ENCODE measurements at places on chromosomes 1 and 21.

DNA sequence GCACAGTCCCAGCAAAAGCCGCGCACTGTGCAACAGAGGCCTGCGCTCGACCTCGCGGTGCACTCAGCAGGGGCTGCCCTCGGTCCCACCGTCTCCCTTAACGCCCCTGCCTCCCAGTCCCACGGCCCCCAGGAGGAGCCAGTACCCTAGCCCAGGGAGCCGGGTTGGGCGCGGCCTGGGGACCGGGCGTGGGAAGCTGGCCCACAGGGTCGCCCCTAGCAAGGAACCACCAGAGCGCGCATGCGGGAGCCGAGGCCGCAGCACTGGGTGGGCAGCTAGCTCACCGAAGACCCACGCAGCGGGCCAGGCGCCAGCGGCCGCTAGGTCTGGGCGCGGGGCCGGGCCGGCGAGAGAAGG lies 21.6 kb upstream of the ZNF678 start:
- DNase-seq, result no peak

- DNase-seq, result no peak
Measured at GRCh38 chr1:232322162-232322734, 307.7 kb downstream of the SIPA1L2 start.

GRCh38 chr1:209766051-209766450 lies 10.2 kb downstream of the TRAF3IP3 start:
- DNase-seq, result no peak

DNA sequence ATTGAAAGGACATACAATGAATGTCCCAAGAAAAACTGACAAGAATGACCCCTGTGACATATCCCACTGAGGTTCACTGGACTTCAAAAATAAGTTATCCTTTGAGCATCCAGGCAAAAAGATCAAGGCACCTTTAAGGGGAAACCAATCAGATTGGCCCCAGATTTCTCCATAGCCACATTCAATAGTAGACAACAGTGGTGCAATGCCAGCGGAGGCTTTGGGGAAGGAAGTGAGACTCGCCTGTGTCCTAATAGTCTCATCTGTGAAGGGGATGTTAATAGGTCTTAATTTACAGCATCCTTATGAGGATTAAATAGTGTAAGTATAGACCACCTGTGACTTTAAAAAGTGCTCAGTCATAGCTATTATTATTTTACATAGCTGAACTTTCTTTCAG lies 21.5 kb downstream of the RPL5 start:
- no peak for DNase-seq

GRCh38 chr1:21332554-21333311 lies 42.5 kb upstream of the ECE1 start:
- DNase-seq, result no peak

GRCh38 chr1:204327359-204327758 lies 32.4 kb downstream of the PLEKHA6 start:
- no peak for DNase-seq

- DNase-seq, result no peak
Measured at GRCh38 chr1:12032161-12032621, 12.9 kb downstream of the MIIP start.

DNA sequence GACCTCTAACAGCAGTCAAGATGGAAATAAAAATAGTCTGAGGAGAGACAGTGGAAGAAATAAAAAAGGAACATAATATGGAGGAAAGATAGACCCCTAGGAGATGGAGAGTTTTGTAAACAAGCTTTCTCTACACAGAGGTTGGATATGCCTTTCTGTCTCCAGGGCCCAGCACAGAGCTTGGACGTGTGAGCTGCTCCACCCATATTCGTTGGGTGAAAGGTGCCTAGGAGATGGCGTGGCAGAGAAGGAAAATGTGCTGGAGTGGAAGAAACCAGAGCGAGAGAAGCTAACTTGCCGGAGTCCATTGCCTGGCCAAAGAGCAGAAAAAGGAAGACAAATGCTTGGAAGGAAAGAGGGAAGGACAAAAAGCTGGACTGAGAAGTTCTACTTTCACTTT lies 78.3 kb upstream of the LMO4 start:
- no peak for DNase-seq

DNA sequence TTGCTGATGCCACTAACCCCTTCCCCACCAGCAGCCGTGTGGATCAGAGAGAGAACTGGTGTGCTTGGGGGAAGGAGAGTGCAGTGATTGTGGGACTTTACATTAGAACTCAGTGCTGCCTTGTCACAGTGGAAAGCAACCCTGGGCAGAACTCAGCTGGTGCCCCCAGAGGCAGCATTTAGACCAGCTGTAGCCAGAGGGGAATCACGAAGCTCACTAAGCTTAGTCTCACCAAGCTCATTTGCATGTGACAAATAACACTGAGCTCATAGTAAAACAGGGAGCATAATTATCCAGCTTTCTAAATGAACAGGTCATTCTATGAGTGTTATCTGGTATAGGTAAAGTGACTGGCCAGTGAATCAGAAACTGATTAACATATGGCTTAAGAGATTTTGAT lies 9.8 kb upstream of the SMAP2 start:
- DNase-seq, result no peak

- no peak for DNase-seq
Measured at GRCh38 chr1:25991937-25992688, 5.8 kb downstream of the PAFAH2 start.

GRCh38 chr1:101884621-101885020 lies 112.1 kb downstream of the OLFM3 start:
- no peak for DNase-seq

GRCh38 chr1:104212239-104212638 lies 462.5 kb downstream of the AMY1C start:
- no peak for DNase-seq

- no peak for DNase-seq
Measured at GRCh38 chr1:118954301-118954905, 33.7 kb downstream of the TBX15 start.

DNA sequence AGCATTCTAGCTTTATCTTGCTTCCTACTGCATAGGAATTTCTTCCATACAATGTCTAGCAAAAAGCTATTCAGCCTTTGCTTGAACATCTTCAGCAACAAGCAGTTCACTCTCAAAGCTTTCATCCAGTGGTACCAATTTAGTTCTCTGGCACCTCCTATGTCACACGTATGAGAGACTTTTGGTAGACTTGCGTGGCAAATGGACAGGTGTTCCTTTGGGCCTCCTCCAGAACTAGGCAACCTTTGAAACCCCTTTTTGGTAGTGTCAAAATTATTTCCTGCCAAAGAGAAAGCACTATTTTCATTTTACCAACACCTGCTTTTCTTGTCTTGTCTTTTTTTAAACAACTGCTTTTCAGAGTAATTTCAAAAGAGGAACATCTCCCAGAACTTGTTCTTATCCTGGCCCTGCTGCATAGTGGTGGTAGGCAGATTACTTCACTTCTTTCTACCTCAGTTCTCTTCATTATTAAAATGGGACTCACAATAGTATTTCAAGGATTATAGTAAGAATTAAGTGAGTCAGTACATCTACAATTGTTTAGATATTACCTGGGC lies 122.4 kb downstream of the MAST2 start:
- no peak for DNase-seq

DNA sequence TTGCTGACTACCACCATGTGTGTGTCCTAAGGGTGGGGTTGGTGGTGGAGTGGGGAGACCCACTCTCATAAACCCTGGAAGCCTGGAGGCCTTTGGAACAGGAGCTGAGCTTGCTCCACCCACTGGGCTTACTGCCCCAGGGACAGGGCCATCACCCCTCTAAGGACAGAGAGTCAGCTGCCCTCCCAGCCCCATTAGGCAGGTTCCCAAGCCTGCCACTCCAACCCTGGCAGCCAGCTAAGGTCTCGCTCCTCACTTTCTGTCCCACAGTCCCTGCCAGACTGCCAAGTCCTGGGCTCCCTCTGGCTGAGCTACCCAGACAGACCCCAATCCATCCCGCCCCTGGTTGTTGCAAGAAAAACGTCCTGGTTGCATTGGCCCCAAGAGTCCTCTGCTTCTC lies 3.8 kb downstream of the NT5C1A start:
- no peak for DNase-seq

DNA sequence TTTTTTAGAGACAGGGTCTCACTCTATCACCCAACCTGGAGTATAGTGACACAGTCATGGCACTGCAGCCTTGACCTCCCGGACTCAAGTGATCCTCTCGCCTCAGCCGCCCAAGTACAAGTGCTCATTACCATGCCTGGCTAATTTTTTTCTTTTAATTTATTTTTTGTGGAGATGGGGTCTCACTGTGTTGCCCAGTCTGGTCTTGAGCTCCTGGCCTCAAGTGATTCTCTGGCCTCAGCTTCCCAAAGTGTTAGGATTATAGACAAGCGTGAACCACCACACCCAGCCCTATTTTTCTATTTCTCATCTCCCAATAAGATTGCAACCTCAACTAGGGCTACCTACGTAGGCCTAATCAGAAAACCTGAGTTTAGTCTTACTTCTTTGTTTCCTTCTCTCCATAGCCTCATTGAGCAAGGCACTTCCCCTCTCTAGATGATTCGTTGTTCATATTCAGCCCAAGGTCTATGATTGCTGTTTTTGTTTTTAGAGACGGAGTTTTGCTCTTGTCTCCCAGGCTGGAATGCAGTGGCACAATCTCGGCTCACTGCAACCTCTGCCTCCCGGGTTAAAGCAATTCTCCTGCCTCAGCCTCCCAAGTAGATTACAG lies 1.1 kb upstream of the KPNA6 start:
- DNase-seq, result no peak

DNA sequence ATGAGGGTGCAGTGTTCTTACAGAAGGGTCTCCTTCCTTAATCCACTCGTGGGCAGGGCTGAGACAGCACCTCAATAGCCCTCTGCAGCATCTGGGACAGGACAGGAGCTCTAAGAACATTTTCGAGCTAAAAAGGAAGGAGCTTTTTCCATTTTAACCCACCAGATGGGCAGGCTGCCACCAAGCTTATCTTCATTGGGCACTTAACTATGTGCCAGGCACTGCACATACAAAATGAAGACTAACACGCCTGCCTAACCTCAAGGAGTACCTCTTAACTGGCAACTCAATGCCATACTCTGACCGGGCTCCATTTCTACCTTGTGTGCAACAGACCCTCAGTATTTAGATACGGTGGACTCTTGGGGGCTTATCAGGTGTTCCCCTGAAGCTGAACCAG lies 48.2 kb downstream of the SSBP3 start:
- no peak for DNase-seq

DNA sequence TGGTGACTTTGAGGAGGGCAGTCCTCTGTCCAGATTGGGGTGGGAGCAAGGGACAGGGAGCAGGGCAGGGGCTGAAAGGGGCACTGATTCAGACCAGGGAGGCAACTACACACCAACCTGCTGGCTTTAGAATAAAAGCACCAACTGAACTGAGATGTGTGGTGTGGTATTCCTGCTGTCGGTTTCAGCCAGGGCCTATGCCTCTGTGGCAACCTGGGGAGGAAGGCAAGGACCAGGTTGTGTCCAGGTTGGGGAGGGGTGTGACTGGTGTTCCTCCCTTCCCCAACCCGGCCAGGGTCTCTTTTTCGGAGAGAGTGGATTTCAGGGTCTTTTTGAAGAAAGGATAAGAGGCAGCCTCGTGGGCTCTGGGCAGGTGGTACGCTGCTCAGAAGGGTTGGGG lies 6.3 kb downstream of the PROK1 start:
- no peak for DNase-seq

DNA sequence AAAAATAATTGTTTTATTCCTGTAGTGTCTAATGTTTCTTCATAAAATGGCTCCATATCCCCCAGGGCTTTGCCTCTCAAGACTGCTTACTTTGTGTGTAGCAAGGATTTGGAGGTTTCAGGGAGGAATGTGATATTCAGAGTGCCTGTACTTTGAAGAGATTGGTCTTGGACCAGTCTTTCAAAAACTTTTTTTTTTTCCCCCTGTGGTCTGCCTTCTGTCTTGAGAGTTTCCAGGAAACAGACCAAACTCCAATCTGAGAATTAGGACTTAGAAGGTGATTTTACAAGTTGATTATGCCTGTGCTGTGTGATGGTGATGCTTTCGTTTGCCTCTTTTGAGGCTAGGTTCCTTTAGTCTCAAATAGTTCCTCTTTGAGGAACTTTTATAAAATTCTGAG lies 25.9 kb downstream of the GABPA start:
- no peak for DNase-seq

- DNase-seq, result no peak
Measured at GRCh38 chr1:187621951-187622350, 793.2 kb downstream of the PLA2G4A start.

DNA sequence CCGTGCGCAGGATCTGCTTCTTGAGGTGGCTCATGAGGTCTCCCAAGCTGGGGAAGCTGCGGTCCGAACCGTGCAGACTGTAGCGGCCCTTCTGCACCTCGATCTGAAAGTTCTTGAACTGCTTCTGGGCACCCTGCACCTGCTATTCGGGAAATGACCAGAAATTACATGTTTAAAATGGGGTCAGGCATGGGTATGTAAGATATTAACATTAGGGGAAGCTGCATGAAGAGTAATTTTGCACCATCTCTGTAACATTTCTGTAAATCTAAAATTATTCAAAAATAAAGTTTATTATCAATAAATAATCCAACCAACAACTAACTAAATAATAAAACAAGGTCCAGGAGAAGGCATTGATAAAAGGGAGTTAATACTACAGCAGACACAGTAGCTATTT lies 110.7 kb downstream of the RAVER2 start:
- DNase-seq, result no peak

DNA sequence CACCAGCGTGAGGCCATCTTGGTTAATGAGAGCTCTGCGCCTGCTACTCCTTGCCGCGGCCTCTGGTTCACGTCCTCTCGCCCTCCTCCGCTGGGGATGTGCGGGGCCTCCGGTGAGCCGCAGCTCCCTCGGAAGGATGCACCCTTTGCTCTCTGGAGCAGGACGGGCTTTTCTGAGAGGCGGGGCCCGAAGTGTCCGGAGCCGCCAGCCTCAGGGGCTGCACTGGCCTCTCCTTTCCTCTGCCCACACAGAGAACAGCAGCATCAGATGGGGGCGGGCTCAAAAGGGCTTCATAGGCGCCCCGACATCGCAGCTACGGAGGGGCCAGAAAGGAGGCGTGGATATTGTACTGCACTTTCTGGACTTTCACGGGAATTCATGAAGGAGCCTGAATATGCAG lies 284.7 kb downstream of the CAMTA1 start:
- no peak for DNase-seq

DNA sequence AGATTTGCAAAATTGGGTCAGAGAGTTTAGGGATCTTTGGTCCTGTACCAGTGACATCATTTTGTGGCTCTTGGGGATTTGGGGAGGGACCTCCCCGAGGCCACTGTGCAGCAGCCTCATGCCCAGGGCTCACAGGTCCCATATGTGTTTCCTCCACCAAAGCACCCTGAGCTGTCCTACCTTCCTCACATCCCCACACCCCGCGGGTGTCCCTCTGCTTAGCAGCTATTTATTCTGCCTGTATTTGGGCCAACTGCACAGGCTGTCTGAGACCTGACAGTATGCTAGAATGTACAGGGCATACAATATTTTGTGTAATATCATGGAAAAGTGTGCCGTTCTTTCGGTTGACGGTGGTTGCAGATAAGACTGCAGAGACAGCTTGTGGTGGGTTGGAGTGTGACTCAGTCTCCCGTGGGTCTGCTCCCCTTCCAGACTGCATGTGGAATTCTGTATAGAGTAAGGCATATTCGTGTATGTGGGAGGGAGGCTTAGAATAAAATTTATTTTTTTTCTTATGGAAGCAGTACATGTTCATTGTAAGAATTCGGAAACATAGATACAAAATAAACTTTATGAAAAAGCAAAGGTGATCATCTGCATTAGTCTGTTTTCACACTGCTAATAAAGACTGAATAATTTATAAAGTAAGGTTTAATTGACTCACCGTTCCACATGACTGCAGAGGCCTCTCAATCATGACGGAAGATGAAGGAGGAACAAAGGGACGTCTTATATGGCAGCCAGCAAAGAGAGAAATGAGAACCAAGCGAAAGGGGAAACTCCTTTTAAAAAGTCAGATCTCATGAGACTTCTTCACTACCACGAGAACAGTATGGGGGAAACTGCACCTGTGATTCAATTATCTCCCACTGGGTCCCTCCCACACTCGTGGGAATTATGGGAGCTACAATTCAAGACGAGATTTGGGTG lies 84.4 kb downstream of the ADARB1 start:
- no peak for DNase-seq
